A549 (cell line): ENCODE measurements at places on chromosomes 6 and 20.

- DNase-seq = no peak
Observed at GRCh38 chr6:29629571-29629970, 3.4 kb downstream of the GABBR1 start.

GRCh38 chr6:132466952-132467351 lies 46.0 kb downstream of the STX7 start:
- DNase-seq = no peak

GRCh38 chr20:35893942-35894341 lies 60.4 kb downstream of the SCAND1 start:
- no peak for DNase-seq

DNA sequence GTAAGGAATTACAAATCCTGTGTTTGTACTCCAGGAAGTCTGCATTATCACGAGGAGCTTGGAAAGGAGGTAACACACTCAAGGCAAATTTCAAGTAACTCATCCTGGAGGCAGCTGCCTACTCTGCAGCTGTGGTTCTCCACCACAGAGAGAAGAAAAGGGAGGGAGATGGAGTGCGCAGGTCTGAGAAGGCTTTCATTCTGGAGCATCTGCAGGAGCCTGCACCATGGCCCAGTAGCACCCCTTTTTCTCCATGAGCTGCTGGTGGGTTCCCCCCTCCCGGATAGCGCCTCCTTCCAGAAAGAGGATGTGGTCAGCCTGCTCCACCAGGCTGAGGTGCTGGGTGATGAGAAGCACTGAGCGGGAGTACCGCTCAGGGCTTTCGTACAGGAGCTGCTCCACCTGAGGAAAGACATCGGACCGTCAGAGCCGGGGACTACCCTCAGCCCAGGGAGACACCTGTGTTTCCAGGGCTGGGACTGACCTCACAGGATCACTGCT lies 1.6 kb upstream of the PSMB8 start:
- DNase-seq = no peak

GRCh38 chr6:115004204-115004603 lies 661.4 kb upstream of the HS3ST5 start:
- DNase-seq = no peak

DNA sequence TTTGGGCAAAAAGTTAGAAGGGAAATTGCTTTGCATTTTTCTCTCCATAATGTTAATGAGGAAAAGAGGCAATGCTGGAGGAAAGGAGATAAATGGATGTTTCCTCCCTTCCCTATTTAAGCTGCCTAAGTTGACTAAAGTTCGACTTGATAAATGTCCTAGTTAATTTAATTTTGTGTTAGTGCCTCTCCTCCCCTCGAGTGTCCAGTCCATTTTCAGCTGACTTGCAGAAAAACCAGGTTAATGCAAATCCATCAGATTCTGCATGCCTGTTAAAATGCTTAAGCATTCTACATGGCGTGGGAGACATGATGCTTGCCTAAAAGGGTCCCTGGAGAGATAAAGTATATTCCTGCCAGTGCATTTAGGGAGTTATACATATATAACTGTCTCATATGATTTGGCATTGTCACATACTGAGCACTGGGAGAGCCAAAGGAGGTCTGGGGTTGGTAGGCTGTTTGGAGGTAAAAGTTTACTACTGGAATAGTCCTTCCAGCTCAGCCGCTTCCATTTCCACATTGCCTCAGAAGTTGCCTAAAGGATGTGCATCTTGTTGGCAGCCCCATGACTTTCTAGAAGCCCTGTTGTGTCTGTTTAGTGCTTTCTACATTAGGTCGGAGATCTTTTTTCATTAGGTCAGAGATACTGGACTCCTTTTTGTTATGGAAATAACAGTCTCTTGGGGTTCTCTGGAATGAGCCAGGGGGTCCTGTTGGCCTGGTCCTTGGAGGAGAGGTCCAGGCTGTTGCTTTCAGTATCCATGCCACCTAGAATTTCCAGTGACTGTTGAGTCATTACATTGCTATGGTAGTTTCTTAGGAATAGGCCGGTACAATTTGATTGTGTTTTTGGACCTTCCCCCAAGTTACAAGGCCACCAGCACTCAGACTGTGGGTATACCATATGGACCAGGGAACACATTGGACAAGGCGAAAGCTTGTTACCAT lies 30.4 kb downstream of the JARID2 start:
- no peak for DNase-seq

DNA sequence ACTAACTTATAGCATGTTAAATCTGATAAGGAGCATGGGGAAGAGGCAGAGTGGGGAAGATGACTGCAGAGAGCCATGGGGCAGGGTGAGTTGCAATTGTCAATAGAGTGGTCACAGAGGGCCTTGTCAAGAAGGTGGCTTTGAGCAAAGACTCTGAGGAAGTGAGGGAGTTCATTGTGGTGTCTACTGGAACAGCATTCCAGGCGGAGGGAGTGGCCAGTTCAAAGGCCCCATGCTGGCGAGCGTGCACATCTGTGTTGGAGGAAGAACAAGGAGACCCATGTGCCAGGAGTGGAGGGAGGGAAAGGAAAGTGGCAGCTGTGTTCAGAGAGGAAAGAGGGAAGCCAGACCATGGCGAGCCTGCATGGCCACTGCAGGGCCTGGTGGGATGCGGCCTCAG lies 15.8 kb upstream of the GPR6 start:
- DNase-seq = no peak

DNA sequence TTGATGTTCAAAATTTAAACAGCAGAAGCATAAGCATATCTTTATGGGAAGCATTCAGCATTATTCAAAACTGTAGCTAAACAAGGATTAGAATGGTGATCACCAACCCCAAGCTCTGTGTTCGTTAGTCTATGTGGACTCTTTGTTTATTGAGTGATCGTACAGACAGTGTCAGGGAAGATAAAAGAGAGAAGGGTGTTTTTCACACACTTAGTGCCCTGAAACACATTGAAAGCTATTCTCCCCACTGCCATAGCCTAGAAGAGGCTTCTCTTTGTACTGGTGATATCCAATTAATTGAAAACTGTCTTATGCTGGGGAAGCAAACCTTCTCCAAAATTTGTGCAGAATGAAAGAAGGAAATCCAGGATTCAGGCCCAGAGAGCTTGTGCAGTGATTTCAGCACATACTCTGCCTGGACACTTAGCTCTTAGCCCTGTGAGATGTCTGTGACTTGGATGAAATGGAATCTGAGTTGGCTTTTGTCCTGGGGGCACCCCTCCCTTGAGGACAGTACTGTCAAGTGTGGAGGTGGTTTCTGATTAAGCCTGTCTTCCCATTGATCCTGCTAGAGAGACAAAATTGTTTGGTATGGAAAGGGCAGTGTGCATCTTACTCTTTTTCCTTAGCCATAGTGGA lies 125.7 kb upstream of the MTHFD1L start:
- no peak for DNase-seq

DNA sequence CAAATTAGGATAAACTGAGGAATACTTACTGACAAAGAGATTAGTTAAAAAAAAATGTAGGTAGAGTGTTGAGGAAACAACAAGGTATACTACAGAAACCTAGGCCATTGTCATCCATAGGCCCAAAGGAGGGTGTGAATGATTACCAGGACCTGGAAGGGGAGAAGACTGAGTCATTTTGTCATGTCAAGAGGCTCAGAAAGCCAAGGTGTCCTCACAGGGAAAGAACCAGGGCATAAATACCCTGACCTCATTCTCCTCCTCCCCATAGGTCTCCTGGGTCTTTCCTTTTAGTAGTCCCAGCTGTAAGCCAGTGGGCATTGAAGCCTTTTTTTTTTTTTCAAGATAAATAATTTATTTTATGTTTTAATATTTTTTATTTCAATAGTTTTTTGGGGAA lies 582.1 kb upstream of the JAG1 start:
- no peak for DNase-seq

GRCh38 chr6:40152701-40153436 lies 218.6 kb upstream of the MOCS1 start:
- DNase-seq = no peak

DNA sequence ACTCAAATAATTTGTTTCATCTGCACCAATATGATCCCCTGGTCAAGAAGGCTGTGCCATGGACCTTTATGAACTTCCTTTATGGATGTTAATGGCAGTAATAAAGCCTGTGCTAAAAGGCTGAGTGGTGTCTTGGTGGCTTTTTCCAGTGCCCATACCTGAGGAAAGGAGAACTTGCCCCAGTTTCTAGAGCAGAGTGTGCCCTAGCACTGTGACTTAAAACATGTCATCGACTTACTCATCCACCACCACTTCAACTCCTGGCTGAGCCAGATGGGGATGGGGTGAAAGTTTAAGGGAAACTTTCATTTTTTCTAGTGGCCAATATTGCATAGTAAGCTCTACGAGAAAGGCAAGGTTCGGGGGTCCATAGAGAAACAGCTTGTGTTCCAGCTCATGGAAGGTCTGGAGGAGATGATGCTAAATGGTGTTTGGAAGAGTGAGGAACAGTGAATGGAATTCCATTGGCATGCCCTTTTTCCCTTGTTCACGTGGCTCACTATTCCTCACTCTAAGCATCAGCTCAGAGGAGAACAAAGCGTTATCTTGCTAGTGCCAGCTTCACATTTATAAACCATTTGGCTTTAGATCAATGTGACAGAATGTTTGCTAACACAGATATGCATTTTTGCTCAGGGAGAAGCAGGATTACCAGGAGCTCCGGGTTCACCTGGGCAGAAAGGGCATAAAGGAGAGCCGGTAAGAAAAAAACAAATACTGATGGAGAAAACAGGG lies 71.2 kb downstream of the COL19A1 start:
- DNase-seq = no peak

- DNase-seq = no peak
Observed at GRCh38 chr6:169961772-169962561, 210.5 kb downstream of the ERMARD start.

DNA sequence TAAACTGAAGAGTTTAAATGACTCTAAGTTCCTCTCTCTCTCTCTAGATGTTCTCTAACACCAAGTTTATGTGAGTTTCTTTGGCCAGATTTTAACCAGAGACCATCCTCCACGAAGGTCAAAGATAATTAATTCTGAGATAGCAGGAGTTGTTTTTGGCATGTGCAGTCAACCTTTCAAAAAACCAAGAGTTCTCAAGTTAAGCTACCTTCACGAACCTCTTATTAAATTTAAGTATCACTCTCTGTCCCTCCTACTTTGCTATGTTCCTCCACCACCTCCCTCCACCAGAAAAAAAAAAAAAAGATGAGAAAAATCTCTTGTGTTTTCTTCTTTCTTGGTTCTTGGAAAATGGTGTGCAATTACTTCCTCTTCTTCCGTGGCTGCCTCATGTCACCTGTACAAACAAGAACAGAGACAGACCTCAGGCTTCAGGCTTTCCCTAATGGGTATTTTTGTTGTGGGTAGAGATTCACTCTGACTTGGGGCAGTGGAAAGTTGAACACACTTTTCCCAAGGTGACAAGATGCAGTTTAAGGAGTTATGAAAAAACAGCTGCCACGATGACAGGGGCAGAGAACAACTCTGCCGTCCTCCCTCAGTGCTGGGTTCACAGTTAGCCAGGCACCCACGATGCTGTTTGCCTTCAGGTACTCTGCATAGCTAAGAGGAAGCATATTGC lies 64.3 kb downstream of the ADTRP start:
- no peak for DNase-seq

- DNase-seq = no peak
Observed at GRCh38 chr6:20729086-20729485, 194.8 kb downstream of the CDKAL1 start.

DNA sequence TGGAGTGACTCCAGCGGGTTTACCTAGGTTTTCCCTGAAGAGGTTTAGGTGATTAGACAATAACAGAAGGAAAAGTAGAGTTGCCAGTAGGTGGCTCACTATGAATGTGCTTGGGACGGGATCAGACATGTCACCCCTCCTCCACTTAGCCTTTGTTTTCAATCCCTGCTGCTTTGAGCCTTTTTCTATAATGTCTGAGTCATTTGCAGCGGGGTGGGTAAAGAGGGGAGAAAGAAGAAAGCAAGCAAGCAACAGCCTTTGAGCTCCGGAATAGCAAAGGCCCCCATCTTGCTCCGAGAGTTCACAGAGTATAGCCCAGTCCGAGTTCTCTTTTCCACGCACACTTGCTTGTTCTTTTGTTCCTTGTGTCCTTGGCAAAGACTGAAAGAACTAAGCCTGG lies 129.1 kb downstream of the PACRG start:
- DNase-seq = peak; percentile 43

DNA sequence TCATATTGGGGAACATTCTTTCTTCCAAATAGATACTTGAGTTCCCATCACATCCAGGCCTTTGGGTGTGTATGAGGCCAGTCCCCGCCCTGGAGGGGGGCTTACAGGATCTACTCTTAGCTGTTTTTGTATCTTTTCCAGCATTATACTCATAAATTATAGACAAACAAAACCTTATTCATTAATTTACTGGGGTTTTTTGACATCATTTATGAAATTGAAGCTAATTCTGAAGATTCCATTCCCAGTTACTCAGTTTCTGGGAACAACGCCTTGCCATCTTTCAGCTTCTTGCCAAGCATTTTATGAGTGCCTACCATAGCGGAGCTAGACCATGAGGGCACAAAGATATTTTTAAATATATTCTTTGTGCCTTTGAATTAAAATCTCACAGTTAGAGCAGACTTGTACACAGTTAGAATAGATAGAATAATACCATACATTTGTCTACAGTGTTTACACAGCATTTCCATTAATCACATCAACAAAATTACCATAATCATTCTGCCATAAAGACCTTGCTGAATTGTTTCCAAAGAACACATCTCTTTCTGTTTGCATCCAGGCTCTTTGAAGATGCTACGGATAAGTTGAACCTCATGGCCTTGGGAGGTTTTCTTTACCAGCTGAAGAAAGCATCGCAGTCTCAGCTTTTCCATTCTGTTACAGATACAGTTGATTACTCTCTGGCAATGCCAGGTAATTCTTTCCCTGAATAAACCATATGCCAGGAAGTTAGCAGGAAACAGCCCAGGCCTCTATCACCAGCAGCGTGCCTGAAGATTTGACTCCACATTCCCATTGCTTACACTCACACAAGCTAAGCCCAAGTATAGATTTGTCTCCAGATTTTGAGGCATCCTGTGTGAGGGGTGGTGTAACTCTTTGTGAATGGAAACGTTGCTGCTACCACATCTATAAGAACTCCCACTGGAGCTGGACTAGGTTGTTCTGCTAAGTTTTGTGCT lies 75.4 kb upstream of the PBOV1 start:
- no peak for DNase-seq

GRCh38 chr6:127497410-127497809 lies 21.7 kb downstream of the MTCL3 start:
- DNase-seq = no peak

- DNase-seq = no peak
Observed at GRCh38 chr6:127222418-127222817, 44.2 kb upstream of the RNF146 start.

- no peak for DNase-seq
Observed at GRCh38 chr6:89781070-89782034, 38.2 kb downstream of the MDN1 start.
